IPS DF 6.9 (cell line): ENCODE measurements at places on chromosomes 13 and 19.

GRCh38 chr19:40143612-40144011 lies 47.6 kb upstream of the MAP3K10 start:
- no peak for DNase-seq

DNA sequence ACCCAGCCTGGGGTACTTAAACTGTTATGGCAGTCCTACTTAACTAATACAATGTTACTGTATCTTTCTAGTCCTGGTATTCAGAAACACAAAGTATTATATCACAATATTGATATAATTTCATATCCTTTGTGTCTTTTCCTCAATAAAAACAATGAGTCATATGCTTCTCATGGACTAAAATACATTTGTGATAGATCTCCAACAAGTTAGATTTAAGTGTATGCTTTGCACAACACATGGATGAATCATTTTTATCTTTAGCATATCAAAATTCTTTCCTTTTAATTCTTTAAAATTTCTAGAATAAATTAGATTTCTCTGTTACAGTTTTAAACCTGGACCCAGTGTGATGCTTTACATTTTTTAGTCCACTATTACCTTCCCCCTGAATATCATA lies 1357.8 kb upstream of the ATXN8OS start:
- DNase-seq, result no peak

GRCh38 chr13:92767468-92767867 lies 459.1 kb upstream of the GPC6 start:
- no peak for DNase-seq

GRCh38 chr19:42105368-42105767 lies 26.9 kb downstream of the POU2F2 start:
- DNase-seq, result no peak

DNA sequence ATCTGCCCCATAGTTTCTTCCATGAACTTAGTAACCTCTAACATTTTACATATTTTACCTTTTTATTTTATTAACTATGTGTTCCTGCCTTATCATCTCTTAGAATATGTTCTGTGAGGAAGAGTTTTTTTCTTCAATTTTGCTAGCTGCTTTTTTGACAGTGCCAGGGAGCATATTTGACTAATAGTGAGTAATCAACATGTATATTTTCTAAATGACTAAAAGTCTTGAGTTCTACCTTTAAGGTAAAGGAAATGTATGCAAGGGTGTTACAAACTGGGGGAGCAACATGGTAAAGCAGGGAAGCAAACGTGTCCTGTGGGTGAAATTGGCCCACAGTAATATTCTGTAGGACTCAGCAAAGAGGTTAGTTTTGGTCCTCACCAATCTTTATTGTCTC lies 165.5 kb downstream of the NBEA start:
- no peak for DNase-seq

DNA sequence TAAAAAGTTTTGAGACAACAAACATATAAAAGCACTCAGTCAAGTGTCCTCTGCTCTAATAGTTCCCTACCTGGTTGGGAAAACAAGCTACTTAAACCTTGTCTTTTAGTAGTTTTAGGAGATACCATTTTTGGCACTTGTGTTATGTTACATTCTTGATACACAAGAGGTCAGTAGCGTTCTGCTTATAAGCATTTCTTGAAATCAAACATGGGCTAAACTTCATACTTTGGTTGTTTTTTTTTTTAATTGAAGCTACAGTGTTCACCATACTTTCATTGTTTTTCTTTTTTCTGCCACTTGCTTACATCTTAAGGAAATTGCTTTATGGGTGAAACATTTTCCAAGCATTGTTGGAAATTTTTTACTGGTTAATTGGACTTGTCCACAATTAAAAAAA lies 12.9 kb downstream of the NHLRC3 start:
- no peak for DNase-seq

DNA sequence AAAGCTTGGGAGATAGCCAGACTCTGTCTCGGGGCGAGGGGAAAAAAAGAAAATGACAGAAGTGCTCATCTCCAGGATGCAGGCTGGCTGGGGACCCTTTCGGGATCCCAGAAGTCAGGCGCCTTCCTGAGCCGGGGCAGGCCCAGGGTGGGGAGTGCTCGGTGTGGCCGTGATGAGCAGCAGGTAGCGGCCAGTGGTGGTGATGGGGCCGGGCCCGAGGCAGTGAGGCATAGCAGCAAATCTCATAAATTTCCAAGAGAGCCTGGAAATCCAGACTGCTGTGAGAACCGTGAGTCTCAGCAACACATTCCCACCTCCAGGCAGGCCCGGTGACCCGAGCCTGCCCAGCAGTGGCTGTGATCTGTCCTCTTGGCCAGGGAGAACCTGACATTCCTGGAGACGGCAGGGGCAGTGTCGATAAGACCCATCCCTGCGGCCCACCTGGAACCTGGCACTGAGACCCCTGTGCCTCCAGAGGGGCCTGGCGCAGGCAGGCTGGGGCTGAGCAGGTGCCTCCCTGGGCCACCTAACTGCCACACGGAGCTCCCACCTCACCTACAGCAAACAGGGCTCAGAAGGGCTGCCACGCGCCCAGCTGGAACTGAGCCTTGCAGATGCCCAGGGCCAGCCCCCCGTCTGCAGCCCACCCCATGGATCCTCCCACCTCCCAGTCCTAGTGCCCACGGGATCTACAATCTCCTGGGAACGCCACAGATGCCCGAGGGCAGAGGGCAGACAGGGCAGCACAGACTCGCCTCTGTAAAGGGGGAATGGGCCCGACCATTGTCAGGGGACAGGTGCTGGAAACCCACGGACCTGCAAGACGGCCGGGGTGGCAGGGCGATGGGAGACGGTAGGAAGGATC lies 23.4 kb downstream of the IZUMO4 start:
- no peak for DNase-seq

- no peak for DNase-seq
These were observed 19.5 kb downstream of the COMP start for GRCh38 chr19:18771328-18772242.

DNA sequence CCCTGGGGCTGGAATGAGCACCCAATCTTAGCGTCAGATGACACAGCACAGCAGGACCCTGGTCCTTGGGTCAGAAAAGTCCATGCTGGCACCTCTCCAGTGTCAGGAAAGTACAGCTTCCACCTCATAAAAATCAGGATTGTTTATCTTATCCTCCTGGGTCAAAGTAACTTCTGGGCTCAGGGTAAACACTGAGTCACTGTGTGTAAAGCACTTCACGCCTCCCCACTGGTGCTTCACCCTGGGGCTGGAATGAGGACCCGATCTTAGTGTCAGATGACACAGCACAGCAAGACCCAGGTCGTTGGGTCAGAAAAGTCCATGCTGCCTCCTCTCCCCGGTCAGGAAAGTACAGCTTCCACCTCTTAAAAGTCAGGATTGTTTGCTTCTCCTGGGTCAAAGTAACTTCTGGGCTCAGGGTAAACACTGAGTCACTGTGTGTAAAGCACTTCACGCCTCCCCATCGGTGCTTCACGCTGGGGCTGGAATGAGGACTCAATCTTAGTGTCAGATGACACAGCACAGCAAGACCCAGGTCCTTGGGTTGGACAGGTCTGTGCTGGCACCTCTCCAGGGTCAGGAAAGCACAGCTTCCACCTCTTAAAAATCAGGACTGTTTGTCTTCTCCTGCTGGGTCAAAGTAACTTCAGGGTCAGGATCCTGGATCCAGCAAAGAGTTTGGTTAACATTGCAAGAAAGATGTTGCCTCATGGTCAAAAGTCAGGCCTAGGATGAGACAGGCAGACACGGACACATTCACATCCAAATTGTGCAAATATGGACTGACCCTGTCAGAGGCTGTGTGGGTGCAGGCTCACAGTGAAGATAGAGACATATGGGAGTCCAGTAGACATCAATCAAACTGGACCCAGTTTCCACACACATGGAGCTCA lies 39.2 kb upstream of the CYP2A7 start:
- no peak for DNase-seq

DNA sequence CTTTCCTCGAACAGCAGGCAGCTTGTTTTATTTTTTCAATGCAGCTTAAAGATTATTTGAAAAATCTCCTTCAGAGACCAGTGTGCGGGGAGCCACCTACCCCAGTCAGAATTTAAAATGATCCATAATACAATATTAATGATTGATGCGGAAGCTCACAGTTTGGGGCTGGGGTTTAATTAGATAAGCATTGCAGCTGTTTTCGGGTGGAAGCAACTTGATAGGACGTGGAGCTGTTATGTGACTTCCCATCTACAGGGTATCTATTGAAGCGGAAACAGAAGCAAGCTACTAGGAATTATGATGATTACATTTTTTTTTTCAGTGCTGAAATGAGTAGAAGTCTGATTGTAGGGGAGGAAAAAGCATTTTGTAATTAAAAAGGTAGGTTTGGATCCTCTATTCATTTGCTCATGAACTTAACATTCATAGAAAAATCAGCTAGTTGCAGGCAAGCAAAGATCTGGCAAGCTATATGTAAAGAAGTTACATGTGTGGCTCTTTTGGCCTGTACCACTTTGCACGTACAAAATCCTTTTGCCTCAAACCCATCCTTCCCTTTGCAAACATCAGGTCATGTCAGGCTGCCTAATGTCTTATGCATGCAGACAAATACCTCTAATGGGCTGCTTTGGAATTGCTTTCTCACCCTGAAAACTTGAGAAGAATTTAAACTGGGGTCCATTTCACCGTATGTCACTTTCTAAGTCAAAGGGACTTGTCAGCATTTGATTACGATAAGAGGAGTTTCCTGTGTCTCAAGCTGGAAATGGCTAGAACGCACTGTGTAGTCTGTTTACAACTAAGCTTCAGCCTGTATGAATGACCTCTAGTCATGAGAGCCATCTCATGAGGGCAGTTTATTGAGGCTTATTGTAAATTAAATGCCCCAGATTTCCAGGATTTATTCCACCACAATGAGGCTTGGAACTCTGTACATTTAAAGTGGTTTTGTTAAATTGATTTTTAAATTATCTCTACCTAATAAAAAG lies 267.1 kb upstream of the TMTC4 start:
- no peak for DNase-seq

- no peak for DNase-seq
These were observed 94.5 kb upstream of the GPR12 start for GRCh38 chr13:26855071-26855470.
